Chondrocyte (in vitro differentiated cells): ENCODE measurements at places on chromosomes 1 and 21. TPM values are rescaled to one million over a fixed set of nuclear protein-coding genes. Genes with fewer than 3 reads are reported as not detected.

GRCh38 chr1:155254714-155255242 is 505 bp downstream of the ENTREP3 start:
- no peak for DNase-seq

Gene NKAIN1
- 2.9 to 3.8 TPM (median 3.5 TPM) in 3 replicates for total RNA-seq

GRCh38 chr1:234969581-234970400 is 158.8 kb downstream of the TOMM20 start:
- no peak for DNase-seq

DNA sequence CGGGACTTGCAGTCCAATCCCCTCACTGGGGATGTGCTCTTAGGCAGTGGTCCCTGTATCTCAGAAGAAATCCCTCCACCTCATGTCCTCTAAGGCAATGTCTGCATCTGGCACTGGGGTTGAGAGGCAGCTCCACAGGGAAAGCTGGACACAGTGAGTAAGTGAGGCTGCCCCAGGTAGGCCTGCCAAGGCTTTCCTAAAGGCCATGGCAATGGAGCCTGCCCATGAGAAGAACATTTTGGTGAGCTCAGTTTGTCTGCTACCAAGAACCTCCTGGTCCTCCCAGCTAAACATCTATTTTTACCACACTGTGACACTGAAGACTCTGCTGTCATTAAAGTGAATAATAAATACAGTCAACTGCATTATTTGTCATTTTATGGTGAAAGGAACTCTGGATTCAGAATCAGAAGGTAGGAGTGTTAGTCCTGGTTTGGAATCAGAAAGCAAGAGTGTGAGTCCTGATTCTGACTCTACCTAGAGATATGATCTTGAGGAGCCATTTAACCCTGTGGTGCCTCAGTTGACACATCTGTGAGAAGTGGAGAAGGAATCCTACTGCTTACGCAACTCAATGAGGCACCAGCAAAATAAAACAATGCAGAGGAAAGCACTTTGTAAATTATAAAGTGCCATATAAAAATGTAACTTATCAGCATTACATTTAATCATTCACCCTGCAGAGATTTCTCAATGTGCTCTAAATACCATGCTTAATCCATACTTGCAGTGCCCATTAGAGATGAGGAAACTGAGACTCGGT is 41.0 kb downstream of the TBX15 start:
- DNase-seq: no peak

DNA sequence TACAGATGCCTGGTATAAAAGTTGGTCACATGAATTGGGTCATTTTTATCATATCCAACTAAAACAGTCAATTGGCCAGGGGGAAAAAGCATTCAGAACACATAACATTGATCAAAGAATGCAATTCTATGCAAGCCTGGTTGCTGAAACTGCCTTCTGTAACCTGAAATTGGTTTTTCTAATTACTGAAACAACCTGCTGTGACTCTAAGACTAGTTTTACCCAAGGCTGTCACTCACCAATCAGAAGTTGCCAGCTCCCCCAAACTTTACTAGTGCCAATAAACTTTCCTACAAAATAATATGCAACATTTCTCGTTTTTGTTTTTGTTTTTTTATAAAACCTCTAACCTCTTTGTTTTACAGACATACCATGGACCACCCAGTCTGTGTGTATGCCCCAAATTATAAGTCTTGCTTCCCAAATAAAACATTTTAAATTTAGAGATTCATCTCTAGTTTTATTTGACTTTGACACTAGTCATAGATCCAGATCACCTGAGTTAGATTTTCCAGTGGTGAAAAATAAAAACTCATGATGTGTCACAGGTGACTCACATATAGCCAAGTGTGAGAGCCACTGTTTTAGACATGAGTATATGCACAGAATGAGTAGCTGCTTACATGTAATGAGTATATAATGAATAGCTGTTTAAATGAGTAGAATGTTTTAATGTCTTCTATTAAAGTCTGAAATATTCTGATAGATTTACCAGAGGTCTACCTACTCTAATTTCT is 64.2 kb upstream of the CR2 start:
- DNase-seq: no peak

DNA sequence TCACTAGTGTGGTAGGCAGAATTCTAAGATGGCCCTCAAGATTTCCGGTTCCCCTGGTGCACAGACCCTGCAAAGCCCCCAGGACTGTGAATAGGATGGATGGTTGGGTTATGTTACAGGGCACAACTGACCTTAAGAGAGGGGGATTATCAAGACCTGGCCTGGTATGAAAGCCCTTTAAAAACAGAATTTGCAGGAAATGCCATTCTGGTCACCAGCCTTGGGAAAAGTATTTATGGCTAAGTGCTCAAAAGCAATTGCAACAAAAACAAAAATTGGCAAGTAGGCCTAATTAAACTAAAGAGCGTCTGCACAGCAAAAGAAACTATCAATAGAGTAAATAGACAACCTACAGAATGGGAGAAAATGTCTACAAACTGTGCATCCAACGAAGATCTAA is 144.7 kb upstream of the EDN2 start:
- no peak for DNase-seq

Gene CFHR1
- total RNA-seq: not detected in 3 replicates

Gene FAM177B
- not detected in 3 replicates for total RNA-seq

GRCh38 chr1:65209005-65209885 is 61.2 kb downstream of the AK4 start:
- no peak for DNase-seq

DNA sequence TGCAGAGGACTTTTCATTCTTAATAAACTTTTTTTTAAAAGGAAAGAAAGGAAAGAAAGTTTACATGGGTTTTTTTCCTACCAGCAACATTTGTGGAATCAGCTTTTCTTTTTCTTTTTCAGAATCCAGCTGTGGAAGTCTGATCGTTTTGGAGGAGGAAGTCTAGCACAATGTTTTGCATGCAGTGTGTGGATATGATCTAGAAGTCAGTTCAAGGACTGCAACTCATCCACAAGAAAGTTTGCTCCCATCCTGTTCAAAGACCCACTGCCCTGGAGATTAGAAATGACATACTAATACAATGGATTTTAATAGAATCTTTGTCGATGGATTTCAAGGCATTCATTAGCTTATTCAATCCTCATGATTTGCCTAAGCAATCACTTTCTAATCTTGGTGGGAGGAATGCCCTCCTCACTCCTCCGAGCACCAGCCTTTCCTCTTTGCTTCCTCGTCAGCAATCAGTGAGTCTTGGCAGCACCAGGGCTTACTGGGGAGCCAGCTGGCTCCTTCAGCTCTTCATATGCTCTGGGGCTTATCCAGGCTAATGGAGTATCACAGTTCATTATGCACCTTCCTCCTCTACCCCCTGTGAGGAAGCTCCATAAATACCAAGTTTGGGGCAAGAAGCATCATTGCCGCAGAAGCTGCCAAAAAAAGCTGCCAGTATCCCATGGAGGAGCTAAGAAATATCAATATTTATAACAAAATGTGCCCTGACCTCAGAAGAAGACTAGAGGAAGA is 392.3 kb upstream of the PKN2 start:
- no peak for DNase-seq

DNA sequence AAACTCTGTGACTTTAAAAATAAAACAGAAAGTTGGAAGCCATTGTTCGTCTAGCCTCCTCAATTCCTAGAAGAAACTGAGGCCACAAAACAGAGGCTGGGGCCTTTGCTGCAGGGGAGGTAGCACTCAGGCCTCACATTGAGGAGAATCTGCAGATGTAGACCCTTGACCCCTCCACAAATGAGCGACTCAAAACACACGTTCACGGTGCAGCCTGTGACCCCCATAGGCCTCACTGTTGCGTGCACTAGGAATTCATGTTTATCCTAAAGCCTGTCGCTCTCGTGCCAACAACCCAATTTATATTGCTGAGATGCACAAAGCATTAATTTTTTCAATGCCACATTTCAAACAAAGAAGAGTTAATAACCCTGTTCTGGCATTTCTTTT is 5.6 kb downstream of the TMEM51 start:
- no peak for DNase-seq

Gene SPRR2E
- total RNA-seq: not detected in 3 replicates

Gene PDIK1L
- 6.2 to 6.8 TPM (median 6.7 TPM) in 3 replicates for total RNA-seq

DNA sequence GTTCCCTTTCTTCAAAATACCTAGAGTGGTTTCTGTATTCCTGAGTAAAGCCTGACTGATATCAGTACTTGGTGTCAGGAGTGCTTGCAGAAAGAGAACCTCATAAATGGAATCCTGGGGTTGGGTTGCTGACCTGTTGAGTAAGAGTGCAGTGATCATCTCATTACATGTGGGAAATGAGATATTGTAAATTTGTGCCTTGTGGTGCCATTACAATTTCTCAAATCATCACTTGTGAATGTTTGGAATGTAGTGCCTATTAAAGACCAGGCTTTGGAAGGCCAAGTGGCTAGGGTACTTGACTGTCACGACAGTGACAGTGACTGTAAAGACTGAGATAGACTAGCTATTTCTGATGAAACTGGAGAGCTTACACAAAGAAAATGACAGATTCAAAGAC is 176.7 kb upstream of the CTTNBP2NL start:
- no peak for DNase-seq

DNA sequence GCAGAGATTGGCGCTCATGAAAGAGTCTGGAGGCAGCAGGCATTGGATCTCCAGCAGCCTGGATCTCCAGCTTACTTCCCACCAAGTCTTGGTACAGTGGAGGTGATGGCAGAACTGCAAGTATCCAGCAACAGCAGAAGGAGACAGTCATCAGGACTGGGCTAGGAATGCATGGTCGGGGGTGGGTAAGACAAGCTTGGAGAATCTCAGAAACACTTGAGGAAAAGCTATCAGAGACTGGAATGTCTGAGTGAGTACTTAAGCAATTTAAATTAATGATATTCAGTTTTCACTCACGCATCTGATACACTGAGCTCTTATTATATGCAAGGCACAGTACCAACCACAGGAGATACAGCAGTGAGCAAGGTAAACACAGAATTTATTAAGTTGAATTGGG is 9.8 kb downstream of the TMEM35B start:
- DNase-seq: no peak

GRCh38 chr1:113759333-113760101 is at the start of gene PHTF1:
Gene PHTF1 (minus strand): TSS chr1:113759486. CDS start chr1:113758703, 783 bp downstream.
- no peak for DNase-seq

GRCh38 chr1:72516264-72516663 is 233.9 kb upstream of the NEGR1 start:
- DNase-seq: no peak

Gene PPFIA4
- 6.0 to 16.3 TPM (median 14.7 TPM) in 3 replicates for total RNA-seq

Gene MSH4
- total RNA-seq: 0.20 to 0.48 TPM in 2 of 3 replicates, not detected in the other

Gene PROK1
- total RNA-seq: not detected in 3 replicates

DNA sequence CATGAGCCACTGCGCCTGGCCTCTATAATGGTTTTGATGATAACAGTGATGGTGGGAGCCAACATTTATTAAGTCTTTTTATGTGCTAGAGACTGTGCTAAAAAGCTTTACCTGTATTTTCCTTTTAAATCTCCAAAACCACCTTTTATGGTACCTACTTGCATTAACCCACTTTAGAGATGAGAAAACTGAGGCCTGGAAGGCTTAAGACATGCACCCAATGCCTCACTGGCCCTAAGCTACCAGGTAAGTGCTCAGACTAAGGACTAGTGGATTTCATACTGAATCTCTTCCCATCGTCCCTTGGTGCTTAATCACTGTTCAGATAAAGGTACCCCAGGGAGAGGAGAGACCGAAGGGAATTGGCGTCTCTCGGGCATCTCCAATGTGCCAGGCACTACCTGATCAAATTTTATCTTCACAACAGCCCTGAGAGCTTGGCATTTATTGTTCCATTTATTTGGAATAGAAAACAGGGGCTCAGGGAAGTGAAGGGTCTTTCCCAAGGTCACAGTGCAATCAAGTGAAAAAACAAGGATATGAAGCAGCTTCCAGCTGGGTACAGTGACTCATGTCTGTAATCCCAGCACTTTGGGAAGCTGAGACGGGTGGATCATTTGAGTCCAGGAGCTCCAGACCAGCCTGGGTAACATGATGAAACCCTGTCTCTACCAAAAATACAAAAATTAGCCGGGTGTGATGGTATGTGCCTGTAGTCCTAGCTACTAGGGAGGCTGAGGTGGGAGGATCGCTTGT is 84.2 kb downstream of the LACTBL1 start:
- DNase-seq: no peak

- DNase-seq: no peak
Observed at GRCh38 chr1:192575499-192576189, at the start of gene RGS1. Gene RGS1 (plus strand): TSS chr1:192575773. CDS start chr1:192575793, 20 bp downstream.

- DNase-seq: peak; percentile 58
Observed at GRCh38 chr21:43271452-43272020, 102.7 kb downstream of the CRYAA start.

GRCh38 chr1:108703939-108704338 is 8.8 kb upstream of the FNDC7 start:
- no peak for DNase-seq

DNA sequence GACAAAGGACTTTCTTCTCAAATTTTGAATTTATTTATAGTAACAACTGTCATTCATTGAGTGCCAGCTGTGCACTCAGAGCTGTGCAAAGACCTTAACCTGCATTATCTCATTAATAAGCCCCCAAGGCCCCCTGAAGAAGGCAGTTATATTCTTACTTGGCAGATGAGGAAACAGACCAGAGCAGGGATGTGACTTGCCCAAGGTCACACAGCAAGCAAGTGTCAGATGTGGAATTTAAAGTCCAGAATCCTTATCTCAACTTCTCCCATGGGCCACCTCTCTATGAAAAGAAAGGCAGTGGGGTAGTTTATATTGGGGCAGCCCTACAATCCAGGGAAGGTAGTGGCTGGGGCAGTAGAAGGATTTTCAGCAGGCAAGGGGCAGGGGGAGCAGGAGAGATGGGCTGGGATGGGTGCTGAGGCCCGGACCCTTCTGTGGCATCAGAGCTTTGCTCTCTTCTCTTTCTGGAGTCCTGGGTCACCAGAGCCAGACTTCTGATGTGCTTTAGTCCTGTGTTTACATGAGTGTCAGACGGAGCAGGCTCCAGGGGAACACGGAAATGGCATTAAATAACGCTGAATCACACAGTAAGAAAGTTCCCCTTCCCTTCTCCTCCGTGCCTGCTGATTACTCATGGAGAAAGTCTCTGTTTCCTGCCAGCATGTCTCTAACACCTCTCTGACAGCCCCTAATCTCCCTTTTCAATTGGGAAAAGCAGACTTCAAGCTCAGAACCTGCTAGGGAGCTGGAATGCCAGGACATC is 39.5 kb downstream of the EPHB2 start:
- no peak for DNase-seq

DNA sequence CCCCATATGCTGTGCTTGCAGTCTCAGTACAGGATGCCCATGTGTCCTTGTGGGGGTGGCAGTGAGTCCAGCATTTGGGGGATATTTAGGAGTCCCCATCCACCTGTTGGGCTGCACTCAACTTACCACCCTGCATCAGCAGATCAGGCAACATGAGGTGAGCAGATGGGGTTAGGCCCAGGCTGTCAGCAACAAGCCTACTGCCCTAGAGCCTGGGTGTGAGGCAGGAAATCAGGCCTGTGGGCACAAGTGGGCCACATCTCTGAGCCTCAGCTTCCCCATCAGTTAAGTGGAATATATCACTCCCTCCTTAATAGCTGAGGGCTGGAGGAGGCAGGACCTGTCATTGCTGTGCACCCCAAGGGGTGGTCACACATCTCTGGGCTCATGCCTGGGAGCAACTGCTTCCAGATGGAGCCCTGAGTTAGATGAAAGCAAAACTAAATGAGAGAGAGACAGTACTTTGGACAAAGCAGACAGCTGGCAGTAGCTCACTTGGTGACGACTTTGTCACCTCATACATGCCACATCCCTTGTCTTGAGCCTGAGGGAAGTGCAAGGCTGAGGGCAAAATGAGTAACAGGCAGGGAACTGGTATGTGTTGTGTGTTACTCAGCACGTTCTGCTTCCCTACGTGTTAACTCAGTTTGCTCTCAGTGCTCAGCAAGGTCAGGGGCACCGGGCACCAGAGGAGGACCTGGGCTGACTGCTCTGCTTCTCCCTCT is 48.4 kb downstream of the TRIM11 start:
- no peak for DNase-seq

Gene SH3D21
- total RNA-seq: 9.4 to 15.0 TPM (median 10.8 TPM) in 3 replicates

GRCh38 chr1:62727656-62728407 is 39.6 kb upstream of the DOCK7 start:
- no peak for DNase-seq

Gene TMEM240
- 3.6 to 6.1 TPM (median 5.8 TPM) in 3 replicates for total RNA-seq

Gene ARHGEF10L
- total RNA-seq: 27.3 to 40.6 TPM (median 40.0 TPM) in 3 replicates
